ENCODE measurements at places on chromosomes 1 and 21.
A peak's percentile ranks its signal among the peaks of the same experiment; 100 is the strongest.

DNA sequence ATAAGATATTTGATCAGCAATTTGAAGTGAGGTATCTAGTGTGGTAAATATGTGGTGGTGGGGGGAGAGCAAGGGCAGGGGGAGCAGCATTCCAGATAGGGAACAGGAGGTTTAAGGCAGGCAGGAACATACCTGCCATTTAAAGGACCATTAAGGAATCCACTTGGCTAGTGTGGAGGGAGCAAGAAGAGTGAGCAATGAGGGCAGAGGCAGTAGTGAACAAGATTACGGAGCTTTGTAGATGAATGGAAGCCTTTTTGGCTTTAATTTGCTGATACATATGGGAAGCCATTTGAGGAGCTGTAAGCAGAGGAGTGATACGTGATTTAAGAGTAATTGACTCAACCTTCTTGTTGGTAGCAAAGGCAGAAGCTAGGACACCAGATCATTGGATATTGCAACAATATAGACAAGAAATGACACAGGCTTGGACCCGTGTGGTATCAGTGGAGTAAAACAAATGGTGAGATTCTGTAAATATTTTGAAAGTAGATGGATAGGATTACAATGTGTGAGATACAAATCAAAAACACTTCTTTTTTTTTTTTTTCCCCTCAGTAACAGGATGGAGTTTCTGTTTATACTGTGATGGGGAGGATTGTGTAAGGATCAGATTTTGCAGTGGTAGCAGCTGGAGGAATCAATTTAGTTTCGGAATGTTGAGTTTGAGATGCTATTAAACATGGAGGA lies 73.8 kb upstream of the B3GALT2 start:
- DNase-seq = no peak

DNA sequence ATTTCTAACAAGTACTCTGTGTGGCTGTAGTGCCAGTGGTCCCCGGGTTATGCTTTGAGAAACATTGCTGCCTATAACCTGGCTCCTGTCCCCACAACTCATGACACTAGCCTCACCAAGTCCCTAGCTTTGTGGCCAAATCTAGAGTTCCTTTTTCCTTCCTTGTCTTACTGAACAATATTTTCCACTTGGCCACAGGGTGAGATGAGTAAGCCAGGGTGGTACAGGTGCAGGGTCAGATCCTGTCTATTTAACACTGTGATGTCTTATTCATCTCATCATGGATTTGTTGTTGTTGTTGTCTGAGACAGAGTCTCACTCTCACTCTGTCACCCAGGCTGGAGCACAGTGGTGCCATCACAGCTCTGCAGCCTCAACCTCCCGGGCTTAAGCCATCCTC lies 18.6 kb downstream of the ARMH1 start:
- DNase-seq = peak; percentile 26

DNA sequence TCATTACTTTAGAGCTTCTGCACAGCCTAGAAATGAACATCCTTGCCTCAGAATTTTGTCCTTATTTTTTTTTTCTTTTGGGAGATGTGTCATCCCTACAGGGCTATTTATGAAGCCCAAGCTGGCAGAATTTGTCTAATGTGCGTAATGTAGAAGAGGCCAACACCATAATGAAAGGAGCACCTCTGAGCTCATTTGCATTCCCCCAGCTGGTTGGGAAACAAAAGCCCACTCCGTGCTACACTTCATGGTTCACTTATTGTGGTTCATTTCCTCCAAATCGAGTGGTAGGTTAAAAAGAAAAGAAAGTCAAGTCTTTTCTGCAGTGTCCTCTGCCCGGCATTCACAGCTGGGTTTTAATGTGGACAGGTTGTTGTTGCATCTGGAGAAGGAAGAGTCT lies 73.5 kb downstream of the KAZN start:
- no peak for DNase-seq

DNA sequence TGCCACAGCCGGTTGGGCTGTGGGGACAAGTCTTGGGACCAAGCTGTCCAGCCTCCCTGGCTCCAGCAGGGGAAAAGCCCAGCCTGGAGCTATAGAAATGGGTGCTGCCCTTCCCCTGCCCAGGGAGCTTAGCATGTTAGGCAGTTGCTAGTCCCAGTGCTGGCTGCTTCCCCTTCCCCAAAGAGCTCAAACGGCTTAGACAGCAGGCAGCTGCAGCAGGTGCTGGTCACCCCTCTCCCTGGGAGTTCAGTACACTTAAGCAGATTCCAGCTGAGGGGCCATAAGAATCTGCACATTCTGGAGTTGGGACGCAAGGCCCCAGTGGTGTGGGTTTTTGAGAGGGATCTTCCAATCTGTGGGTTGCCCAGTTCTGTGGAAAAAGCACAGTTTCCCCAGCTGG lies 11.1 kb upstream of the REG4 start:
- DNase-seq = no peak

GRCh38 chr1:222794656-222795474 lies 20.0 kb upstream of the DISP1 start:
- peak; percentile 47 for DNase-seq

DNA sequence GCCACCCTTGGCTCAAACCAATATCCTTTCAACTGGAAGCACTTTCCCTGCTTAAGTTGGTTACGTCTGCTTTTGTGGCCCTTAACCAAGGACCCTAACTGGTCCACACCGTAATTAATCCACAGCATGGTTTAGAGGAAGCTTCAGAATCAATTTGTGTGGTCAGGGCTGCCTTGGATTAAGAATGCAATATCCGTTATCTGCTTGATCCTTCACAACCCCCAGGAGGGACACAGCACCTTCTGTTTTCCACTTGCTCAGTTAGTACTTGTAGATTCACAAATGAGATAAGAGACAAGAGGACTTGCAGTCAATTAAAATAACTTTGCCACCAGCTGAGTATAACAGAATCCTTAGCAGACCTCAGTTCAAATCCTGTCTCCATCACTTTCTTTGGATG lies 56.9 kb upstream of the LRP8 start:
- DNase-seq = no peak

- peak; percentile 94 for DNase-seq
Measured at GRCh38 chr1:149995927-149996326, 14.6 kb downstream of the OTUD7B start.

DNA sequence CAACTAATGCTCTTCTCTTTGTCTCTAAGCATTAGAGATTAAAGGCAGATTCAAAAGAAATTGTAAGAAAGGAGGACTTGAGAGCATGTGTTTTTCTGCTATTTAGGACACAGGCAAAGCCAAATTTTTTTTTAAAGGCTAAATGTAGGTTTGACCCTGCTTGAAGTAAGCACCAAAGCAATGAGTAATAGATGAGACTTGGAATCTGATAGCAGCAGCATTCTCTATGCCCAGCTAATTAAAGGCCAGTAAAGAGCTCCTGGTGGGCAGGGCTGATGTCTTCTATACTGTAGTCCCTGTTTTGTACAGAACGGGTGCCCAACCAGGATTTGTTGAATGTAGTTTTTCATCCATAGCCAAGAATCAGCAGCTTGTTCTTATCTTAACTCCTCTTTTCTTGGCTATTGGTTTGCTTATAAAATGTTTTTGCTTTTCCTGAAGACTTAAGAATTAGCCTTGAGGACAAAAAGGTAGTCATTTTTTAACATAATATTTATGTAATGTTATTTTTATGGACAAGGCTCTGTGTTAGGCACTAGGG lies 179.6 kb downstream of the LMO4 start:
- DNase-seq = no peak

GRCh38 chr1:151273924-151274466 lies 8.1 kb upstream of the ZNF687 start:
- no peak for DNase-seq

GRCh38 chr1:110211496-110212168 lies 1.5 kb downstream of the KCNC4 start:
- DNase-seq = no peak

GRCh38 chr1:226335661-226336060 lies 26.7 kb upstream of the LIN9 start:
- DNase-seq = no peak

GRCh38 chr1:171999756-172000155 lies 158.5 kb downstream of the DNM3 start:
- no peak for DNase-seq

GRCh38 chr1:210571356-210572284 lies 242.9 kb downstream of the HHAT start:
- no peak for DNase-seq

- no peak for DNase-seq
Measured at GRCh38 chr1:234519506-234519905, 40.5 kb upstream of the TARBP1 start.

GRCh38 chr1:41629571-41629970 lies 145.1 kb upstream of the EDN2 start:
- no peak for DNase-seq

DNA sequence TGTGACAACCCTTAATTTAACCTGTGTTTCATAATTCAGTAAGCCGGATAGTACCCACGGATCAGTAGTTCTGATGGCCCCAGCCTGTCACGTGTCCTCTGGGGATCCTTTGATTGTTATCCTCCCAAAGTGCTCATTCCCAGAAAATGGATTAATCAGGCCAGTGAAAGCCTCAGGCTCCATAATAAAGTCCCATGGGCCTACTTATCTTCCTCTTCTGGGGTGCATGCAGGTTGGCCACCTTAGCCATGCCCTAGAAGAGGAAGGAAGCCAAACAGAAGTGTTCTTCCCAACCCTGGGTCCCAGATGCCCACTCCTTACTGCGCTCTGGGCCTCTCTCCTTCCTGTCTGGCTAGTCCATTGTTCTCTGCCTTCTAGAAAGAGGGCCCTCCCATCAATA lies 146.1 kb downstream of the EDEM3 start:
- no peak for DNase-seq

GRCh38 chr1:221327954-221328353 lies 413.9 kb downstream of the DUSP10 start:
- no peak for DNase-seq

DNA sequence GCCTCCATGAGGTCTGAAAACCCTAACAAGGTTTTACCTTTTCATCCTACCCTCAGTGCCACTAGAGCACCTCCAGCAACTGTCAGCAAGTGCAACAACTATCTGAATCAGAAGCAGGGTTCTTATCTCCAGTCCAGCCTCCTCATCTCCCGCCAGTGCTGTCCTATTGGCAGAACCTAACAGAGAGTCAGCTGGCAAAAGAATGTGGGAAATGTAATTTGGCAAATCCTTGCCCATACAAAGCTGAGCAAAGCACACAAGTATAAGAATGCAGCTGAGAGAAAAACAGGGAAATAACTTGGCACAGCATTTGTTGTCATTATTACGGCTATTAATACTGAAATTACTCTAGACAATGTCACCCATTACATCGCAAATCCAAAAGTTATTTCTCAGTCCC lies 124.2 kb downstream of the ATP6V1G3 start:
- DNase-seq = no peak

- peak; percentile 100 for DNase-seq
Measured at GRCh38 chr1:172746091-172746949, 87.4 kb downstream of the FASLG start.

DNA sequence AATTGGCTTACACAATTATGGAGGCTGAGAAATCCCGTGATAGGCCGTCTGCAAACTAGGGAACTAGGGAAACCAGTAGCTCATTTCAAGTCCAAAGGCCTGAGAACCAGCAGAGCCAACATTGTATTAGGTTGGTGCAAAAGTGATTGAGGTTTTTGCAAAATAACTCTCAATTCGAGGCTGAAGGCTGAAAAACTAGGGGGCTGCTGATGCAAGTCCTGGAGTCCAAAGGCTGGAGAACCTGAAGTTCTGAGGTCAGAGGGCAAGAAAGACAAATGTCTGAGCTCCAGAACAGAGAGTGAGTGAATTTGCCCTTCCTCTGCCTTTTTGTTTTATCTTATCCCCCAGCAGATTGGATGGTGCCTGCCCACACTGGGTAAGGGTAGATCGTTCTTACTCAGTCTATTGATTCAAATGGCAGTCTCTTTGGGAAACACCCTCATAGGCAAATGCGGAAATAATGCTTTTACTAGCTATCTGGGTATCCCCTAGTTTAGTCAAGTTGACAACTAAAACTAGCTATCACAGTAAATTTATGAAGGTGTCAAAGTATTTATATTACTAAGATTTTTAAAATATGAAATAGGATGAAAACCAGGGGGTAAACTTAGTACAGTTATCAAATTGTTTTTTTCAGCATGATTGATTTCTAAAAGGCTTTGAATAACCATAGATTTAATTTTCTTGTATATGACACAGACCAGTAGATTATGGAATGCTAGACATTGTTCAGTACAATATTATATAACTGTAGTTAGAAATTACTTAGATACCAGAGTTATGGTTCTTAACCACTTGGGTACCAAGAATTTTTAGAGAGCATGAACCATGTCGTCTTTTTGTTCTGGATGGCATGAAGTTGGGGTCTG lies 15.4 kb downstream of the RABGAP1L start:
- DNase-seq = no peak

GRCh38 chr1:206693592-206693991 lies 8.9 kb downstream of the MAPKAPK2 start:
- no peak for DNase-seq

DNA sequence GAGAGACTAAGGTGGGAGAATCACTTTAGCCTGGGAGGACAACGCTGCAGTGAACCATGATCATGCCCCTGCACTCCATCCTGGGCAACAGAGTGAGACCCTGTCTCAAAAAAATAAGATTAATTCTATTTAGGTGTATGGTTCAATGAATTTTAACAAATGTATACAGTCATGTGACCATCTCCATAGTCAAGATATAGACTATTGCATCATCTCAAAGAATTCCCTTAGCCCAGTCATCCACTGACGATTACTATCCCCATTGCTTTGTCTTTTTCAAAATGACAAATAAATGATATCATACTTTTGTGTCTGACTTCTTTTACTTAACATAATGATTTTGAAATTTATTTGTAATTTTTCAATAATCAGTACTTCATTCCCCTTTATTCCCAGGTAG lies 260.0 kb downstream of the LRRC7 start:
- no peak for DNase-seq

- DNase-seq = peak; percentile 50
Measured at GRCh38 chr1:223031733-223032601, 111.1 kb downstream of the TLR5 start.

- DNase-seq = no peak
Measured at GRCh38 chr21:27171707-27172106, 204.8 kb upstream of the ADAMTS5 start.

- peak; percentile 32 for DNase-seq
Measured at GRCh38 chr1:203678943-203679661, 52.5 kb downstream of the ATP2B4 start.

DNA sequence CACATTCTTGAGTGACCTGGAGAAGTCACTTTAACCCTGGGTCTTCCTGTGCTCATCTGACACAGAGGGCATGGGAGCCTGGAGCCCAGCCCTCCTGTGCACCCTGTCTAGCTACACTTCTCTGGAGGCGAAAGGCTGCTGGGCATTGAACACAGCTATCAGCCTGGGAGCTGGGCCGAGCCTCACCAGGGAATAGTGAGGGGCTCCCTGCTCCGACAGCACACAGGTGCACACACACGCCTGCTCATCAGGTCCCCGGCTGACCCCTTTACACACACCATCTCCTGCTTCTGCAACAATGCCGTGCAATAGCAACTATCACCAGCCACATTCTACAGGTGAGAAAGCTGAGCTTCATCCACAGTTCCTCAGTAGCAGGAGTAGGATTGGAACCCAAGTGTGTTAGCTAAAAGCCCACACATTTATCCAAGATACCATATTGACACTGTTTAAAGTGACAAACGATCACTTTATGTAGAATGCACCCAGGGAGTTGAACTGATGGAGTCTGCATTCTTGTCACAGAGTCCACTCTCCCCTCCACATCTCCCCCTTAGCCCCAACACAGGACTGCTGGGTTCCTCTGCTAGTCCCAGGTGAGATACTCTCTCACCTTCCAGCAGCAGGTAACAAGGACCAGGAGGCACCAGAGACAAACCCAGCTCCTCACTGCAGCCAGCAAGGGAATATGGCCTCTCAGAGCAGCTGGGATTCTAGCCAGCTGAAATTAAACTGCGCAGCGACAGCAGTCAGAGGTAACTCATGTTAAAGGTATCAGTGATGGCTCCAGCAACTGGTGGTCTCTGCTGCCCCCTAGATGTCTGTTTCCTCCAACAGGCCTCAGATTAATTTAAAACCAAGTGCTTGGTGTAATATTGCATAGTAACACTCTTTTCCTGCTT lies 18.3 kb upstream of the CAPN8 start:
- DNase-seq = peak; percentile 90
